ENCODE measurements at places on chromosomes 7 and 10. TPM values are rescaled to one million over a fixed set of nuclear protein-coding genes. Genes with fewer than 3 reads are reported as not detected.

Gene DRGX
- 0.16 TPM for total RNA-seq

Gene MSS51
- 1.4 TPM for total RNA-seq

Gene PAPOLB
- total RNA-seq = not detected

Gene ZCWPW1
- 1.1 TPM for total RNA-seq

DNA sequence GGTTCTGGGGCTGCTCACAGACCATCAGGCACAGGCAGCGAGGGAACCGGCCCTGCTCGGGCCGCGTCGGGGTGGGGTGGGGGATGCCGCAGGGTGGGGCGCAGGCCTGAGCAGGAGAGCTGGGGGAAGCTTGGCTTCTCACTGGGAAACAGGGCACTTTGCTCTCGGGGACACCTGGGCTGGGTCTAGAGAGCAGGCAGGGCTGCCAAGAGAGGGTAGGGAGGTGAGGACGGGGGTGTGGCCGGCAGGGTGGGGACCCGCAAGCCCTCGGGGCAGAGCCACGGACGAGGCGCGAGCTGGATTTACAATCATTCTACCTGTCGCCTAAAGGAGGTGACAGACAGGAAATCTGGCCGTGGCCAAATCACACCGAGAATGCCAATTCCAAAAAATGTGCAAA is 11.1 kb downstream of the INTS1 start:
- no peak for DNase-seq

GRCh38 chr7:143429770-143430698 is 13.2 kb upstream of the TAS2R60 start:
- no peak for DNase-seq

DNA sequence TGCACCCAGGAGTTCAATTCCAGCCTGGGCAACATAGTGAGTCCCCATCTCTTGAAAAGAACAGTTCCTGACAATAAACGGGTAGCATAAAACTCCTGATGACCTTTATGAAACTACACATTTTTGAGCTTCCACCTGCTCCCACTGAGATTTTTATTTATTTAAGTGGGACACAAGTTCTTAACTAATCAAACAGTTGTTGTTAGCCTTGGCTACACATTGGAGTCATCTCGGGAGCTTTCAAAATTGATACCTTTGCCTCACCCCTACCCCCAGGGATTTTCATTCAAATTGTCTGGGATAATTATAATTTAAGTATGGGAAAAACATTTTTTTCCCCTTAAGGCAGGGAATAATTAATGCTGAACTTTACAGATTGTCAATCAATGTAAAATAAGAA is 39.3 kb downstream of the MALSU1 start:
- no peak for DNase-seq

DNA sequence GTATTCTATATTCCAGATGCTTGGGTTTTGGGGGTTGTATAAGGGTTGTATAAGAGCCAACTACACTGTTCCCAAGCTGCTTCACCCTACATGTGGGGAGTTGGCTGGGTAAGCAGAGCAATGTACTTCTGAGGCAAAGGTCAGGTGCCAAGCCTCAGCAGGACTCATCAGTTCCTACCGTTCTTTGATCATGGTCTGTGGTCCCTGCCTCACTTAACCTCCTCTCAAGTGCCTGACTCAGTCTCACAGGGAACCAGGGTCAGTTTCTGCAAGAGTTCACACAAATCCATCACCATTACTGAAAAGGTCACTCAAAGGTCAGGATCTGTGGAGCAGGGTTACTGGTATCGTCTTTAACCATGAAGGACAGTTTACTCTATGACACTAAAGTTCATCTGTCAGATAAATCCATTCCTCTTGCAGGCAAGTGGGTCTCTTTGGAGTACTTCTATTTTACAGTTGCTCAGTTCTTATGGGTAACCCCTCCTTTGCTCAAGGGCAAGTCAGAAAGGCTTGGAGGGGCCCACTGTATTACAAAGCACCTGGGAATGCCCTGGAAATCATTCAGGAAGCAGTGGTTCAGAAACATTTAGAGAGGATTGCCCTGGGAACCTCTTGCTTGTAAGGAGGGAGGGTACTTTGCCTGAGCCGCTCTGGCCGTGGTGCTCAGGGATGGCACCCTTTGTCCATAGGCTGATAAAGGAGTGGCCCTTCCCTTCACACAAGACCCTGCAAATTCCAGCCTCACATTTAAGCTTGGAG is 184.3 kb upstream of the CDCA7L start:
- no peak for DNase-seq

- DNase-seq = no peak
Observed at GRCh38 chr10:530717-531116, 158.8 kb downstream of the DIP2C start.

- no peak for DNase-seq
Observed at GRCh38 chr7:50147951-50148808, 55.1 kb upstream of the ZPBP start.

DNA sequence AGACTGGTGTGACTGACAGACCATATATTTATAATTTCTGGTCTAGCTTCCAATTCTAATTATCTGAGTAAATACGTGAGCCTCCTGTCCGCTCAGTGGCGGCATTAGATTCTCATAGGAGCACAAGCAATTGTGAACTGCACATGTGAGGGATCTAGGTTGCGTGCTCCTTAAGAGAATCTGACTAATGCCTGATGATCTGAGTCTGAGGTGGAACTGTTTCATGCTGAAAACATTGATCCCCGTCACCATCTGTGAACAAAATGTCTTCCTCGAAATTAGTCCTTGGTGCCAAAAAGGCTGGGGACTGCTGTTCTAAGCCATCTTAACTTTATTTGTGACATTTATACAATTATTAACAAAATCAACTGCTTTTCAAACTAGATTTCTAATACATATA is 164.7 kb upstream of the MEOX2 start:
- DNase-seq = no peak

DNA sequence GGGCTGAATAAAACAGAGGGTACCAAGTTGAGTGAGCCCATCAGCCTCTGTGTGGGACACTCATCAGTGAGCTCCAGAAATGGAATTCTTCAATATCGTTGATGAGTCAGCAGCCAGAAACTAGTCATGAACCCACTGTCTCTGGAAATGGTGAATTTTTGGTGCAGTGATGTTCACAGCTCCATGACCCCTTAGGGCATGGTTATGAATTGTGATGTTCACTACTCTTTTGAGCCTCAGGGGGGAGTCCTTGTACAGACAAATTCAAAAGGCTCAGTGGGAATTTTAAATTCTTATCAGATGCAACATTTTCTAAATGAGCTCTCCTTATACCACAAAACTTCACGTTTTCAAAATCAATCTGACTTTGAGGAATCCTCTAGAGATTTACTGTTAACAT is 335.7 kb downstream of the PHTF2 start:
- no peak for DNase-seq

- DNase-seq = no peak
Observed at GRCh38 chr10:124320778-124321432, 97.8 kb downstream of the OAT start.

DNA sequence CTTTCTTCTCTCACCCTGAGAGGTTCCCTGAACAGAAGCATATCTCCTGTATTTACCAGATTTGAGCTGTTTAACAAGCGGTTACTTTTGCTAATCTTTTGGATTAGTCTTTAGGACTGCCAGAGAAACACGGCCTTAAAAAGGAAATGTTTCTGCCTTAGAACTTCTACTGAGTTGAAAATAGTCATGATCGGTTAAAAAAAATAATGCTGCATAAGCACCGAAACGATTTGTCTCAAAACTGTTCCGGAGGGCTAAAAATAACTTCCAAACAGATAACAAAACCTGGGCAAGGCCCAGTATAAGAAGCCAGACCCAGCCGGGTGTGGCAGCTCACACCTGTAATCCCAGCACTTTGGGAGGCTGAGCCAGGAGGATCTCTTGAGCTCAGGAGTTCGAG is 43.3 kb upstream of the CYTH3 start:
- no peak for DNase-seq

DNA sequence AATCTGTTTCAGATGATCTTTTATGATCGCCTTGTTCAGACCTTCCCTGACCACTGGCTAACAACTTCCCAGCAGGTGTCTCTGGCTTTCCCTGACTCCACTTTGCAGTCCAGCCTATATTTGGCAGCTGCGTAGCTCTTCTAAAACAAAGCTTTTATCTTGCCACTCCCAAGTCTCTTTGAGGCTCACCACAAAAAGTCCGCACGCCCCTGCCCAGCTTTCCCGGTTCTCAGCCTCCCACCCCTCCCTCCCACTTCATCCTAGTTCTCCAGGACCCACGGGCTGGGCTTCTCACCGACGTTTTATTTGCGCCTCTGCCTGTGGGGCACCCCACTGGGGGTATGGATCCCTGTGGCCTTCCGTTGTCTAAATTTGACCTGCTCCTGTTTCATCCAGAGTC is 58.9 kb upstream of the USP6NL start:
- DNase-seq = no peak

Data from colonic mucosa (tissue), 4 donors.